NCI-H2227 treated with DMSO at 0.1 percent for 48 hours (cell line): ENCODE measurements at places on chromosomes 6 and 20.

DNA sequence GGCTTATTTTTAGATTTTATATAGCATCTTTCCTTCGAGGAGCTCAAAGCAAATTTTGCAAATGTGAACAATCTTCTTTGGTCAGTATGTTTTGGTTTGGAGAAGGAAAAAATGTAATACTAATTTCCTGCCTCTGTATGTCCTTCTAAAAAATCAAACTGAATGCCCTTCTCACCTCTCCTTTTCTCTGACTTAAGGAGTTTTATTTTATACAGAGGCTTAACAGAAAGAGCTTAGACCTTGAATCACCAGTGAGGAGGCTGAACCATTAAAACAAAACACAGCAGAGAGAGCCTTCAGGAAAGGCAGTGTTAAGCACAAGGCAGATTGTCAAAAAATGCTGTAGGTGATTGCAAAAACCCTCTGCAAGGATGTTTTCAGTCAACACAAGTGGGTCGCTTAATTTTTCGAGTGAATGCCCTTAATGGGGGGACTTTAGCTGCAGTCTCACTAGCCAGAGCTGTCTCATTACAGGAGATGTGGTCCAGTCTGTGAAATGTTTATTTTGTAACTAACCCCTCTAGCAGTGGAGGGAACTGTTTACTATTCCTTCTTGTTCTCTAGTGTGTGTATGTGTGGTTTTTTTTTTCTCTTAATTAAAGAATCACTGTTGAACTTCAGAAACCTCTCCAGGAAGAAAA is 481.3 kb upstream of the CITED2 start:
- DNase-seq: no peak

GRCh38 chr6:144106206-144106605 is 10.8 kb upstream of the SF3B5 start:
- no peak for DNase-seq

DNA sequence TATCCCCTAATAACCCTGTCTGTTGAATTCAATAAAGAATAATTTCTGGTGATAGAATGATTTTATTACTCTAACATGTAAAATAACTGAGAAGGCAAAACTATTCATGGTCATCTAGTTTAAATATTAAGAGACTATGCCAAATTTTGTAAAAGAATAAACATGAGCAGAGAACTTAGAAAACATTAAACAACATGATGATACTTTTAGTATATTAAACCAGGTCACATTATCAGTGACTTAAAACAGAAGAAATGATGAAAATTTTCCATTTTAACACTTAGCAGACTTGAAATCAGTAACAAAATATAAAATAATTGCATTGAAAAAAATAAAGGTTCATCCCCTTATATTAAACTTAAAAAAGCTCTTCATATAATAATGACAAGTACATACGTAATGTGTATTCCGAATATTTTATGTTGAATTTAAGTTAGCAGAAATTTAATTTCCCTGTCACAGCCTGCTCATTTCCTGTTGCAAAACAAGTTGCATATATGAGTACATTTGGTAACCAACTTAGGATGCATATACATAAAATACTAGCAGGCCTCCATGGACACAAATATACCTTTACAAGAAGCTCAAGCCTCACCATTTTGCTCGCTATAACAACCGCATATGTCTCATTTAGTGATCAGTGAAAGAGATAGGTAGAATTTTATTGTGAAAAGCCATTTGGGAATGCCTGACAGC is 40.6 kb downstream of the DTNBP1 start:
- DNase-seq: no peak

GRCh38 chr6:104705095-104705707 is 154.5 kb downstream of the HACE1 start:
- no peak for DNase-seq

GRCh38 chr6:43917878-43918382 is 147.9 kb downstream of the VEGFA start:
- no peak for DNase-seq

- no peak for DNase-seq
Measured at GRCh38 chr6:37134036-37134395, 35.9 kb upstream of the PIM1 start.

GRCh38 chr6:14040042-14040441 is 77.5 kb upstream of the CD83 start:
- no peak for DNase-seq
